ENCODE measurements at places on chromosomes 11 and 22. TPM values are rescaled to one million over a fixed set of nuclear protein-coding genes. Genes with fewer than 3 reads are reported as not detected.

Gene KRTAP5-7
- total RNA-seq = not detected

Gene SLC43A3
- total RNA-seq = 21.9 TPM

Gene NRIP3
- 1.00 TPM for total RNA-seq

Gene FOSL1
- total RNA-seq = 27.7 TPM

Gene SERPING1
- 0.68 TPM for total RNA-seq

Gene DAGLA
- under 0.01 TPM for total RNA-seq

Gene UFD1
- total RNA-seq = 62.5 TPM

Gene MPZL3
- total RNA-seq = 64.3 TPM

Gene OR10D3
- not detected for total RNA-seq

Gene GAL
- 1.4 TPM for total RNA-seq

Gene CABP4
- total RNA-seq = not detected

Gene ABCC8
- not detected for total RNA-seq

Gene MSANTD4
- total RNA-seq = 38.1 TPM

Gene MAJIN
- not detected for total RNA-seq

Gene OR5P2
- under 0.01 TPM for total RNA-seq

Gene ARHGAP1
- total RNA-seq = 49.9 TPM

Gene TIGD3
- under 0.01 TPM for total RNA-seq

All from nasal cavity respiratory epithelium epithelial cell of viscerocranial mucosa (primary cell).